ENCODE measurements at places on chromosomes 16 and 17.

GRCh38 chr17:79005063-79005861 lies 4.3 kb downstream of the CANT1 start:
- no peak for DNase-seq

DNA sequence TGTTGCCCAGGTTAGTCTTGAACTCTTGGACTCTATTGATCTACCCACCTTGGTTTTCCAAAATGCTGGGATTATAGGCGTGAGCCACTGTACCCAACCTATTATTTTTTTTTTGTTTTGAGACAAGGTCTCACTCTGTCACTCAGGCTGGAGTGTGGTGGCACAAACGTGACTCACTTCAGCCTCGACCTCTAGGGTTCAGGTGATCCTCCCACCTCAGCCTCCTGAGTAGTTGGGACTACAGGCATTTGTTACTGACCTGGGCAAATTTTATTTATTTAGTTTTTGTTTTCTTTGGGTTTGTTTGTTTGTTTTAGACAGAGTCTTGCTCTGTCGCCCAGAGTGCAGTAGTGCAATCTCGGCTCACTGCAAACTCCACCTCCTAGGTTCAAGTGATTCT lies 4.0 kb downstream of the SAT2 start:
- no peak for DNase-seq

- no peak for DNase-seq
Observed at GRCh38 chr17:21186399-21187187, 27.4 kb downstream of the TMEM11 start.

- no peak for DNase-seq
Observed at GRCh38 chr17:4449736-4450135, 16.0 kb downstream of the SPNS3 start.

GRCh38 chr16:4081047-4081446 lies 35.2 kb downstream of the ADCY9 start:
- DNase-seq, result no peak

DNA sequence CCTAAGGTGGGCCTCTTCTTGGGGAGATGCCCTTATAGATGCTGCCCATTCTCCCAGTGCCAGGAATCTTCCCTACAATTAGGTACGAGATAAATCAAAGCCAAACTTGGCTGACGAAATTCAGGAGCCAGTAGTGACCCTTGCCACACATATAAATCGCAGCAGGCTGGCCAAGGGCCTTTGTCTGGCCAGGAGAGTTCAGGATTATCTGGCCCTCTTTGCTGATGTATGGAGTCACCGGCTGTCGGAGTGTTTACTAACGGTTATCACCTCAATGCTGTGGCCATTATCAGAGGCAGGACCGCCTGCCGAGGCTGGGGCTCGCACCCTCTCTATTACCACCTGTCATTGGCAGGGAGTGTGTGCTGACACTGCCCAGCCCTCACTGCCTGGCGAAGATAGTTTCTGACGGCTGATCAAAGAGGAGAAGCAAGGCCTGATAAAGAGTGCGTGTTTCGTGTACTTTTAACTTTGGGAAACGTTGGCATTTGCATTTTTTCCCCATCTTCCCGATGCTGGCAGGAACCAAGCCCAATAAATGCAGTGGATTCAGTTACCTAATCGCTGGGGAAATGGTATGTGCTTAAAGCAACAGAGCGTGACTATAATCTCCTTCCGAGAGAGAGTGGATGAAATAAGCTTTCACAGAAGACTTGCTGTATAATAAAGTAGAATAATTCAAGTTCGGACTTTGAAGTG lies 32.8 kb upstream of the TBX2 start:
- no peak for DNase-seq

DNA sequence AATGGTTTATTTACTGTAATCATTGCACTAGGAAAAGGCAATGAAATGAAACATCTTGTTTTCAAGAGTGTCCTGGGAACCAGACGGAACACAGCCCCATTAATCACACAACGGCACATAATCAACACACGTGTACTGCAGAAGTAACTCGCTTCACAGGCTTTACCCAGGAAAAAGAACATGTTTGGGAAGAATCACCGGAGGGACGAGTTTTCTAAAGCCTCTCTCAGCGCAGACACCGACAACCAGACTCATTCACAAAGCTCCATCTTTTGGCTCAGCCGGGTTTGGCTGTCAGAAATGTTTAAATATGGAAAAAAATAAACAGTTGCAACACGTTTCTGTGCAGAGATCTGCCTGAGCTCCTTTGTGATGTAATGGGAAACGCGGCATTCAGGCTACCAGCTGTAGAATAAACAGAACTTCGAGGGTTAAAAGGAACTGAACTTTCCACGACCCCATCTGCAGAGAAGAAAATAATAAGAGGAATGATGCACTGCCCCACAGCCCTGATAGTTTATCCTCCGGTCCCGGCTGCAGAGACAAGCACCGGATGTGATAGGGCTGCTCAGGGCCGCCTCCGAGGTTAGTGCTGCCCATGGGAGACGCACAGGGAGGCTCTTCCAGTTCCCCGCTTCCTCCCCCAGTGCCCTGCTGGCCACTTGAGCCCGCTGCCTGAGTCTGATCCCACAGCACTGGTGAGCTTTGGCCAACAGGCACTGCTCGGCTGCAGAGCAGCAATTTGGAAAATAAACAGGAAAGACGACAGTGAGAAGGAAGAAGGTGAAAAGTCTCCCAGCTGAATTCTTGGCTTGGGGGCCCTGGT lies 119.8 kb downstream of the HIC1 start:
- DNase-seq, result peak; percentile 89

DNA sequence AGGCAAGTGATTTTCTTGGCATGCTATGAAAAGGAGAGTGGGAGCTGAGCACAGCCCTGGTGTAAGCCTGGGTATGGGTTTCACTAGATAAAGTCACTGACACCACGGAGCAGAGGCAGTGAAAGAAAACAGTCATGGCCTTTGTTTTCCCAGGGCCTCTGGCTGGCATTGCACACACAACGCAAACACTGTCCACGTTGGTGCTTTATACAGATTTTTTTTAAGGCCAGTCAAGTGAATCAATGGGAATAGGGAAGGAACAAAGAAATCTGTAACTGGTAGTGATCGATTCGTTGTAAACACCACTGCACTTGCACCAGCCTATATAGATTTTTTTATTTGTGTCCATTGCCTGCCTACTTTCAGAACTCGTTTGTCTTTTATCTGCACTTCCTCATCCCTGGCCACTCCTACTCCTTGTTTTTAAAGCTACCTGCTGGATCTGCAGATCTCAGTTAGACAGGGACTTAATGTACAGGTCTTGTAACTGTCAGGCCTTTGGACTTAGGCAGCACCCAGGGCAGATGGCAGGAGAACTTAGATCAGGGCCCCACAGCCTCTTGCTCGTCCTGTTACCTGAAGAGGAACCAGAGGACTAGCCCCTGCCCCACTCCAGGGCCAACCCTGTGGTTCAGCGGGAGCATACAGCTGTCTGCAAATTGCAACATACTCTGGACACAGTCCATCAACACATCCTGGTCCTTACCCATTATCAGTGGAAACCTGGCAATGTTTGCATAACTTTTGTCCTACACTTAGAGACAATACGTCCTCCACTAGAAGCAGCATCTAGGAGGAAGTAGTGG lies 10.6 kb upstream of the TMIGD1 start:
- DNase-seq, result no peak

GRCh38 chr17:1515640-1516387 lies 598 bp downstream of the INPP5K start:
- DNase-seq, result peak; percentile 76

DNA sequence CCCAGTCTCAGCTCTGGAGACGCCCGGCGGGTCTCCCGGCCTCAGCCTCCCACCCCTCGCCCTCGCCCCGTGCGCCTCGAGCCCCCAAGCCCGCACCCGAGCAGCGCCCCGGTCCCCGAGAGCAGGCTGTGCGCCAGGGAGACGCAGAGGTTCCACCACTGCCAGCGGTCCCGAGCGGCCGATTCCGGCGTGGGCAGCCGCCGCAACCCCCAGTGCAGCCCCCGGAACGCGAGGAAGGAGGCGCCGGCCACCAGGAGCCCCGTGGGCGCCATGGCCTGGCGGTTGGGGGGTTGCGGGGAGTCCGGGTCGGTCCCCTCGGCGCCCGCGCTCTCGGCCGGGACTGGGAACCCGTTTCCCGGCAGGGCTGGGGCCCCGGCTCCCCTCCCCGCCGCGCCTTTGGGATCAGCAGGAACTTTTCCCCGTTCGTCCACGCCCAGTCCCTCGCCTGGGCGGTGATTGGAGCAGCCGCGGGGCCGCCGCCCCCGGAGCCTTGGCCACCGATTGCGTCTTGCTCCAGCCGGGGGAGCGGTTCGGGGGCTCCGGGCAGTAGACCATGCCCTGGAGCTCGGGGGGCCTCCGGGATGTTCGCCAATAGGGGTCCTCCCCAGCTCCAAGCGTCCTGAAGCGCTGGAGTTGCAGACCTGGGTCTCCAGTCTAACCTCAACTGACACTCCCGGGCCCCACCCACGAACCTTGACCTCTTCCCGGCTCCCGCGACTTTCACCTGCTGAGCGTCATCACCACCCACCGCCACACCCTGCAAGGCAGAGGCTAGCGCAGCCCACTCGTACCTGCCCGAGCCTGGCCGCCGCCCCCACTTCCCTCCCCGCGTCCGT lies at the start of gene TLCD2:
Gene TLCD2 (minus strand): TSS at position 407 of the 836 bp plus-strand sequence. CDS start 135 bp downstream, at position 272.
- peak; percentile 81 for DNase-seq

- no peak for DNase-seq
Observed at GRCh38 chr17:57276621-57277020, 20.3 kb downstream of the MSI2 start.

- no peak for DNase-seq
Observed at GRCh38 chr16:66566051-66566901, at the start of gene CMTM1. Gene CMTM1, plus strand, starts transcription at chr16:66566439. Its CDS starts 75 bp downstream, at chr16:66566514.

- DNase-seq, result no peak
Observed at GRCh38 chr17:40846515-40847144, 20.4 kb downstream of the KRT12 start.

- peak; percentile 92 for DNase-seq
Observed at GRCh38 chr16:47644166-47644565, 183.0 kb downstream of the PHKB start.

DNA sequence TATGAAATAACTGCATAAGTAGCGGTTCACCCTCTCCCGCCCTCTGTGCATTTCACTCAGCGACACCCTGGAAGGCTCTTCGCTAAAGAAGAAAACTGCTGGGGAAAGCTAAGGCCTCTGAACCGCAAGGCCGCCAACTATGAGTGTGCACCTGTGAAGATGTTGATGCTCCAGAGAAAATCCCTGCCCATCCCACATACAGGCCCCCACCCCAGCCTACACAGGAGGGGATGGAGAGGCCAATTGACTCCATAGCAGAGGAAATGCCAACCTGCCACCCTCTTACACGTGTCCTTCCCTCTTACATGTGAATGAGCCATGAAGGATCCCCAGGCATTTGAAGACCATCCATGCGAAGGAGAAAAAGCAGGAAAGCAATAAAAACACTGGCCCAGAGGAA lies 104.8 kb downstream of the MGAT5B start:
- DNase-seq, result no peak

DNA sequence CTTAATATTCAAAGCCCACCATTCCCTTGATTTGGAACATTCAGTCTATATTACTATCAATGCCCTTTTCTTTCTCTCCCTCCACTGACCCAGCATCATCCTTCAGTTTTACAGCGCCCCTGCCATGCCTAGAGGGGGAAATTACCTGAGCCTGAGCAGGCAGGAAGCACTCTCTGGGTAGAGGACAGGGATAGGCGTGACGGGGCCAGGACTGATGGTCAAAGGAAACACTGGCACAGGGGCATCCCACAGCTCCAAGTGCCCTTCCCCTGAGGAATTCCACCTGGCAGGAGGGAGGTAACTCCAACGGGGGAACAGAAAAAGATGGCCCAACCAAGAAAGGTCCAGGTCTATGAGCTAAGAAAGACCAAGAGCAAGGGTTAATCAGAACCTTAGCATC lies 10.0 kb downstream of the CTC1 start:
- no peak for DNase-seq

GRCh38 chr17:78761789-78762406 lies 20.2 kb downstream of the CYTH1 start:
- DNase-seq, result no peak

- peak; percentile 16 for DNase-seq
Observed at GRCh38 chr17:59287452-59287851, 44.0 kb upstream of the YPEL2 start.

DNA sequence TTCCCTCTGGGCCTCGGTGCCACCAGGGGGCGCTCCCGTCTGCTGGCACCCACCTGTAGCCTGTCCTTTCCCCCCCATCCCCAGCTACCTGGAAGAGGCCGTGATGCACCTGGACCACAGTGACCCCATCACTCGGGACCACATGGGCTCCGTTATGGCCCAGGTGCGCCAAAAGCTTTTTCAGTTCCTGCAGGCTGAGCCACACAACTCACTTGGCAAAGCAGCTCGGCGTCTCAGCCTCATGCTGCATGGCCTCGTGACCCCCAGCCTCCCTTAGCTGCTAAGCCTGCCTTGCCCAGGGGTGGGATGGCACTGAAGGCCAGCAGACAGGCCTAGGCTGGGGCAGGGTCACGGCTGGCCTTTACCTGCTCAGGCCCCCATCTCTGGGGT lies 818 bp upstream of the NRN1L start:
- no peak for DNase-seq

GRCh38 chr16:154217-155030 lies 2.0 kb downstream of the HBZ start:
- DNase-seq, result peak; percentile 10

DNA sequence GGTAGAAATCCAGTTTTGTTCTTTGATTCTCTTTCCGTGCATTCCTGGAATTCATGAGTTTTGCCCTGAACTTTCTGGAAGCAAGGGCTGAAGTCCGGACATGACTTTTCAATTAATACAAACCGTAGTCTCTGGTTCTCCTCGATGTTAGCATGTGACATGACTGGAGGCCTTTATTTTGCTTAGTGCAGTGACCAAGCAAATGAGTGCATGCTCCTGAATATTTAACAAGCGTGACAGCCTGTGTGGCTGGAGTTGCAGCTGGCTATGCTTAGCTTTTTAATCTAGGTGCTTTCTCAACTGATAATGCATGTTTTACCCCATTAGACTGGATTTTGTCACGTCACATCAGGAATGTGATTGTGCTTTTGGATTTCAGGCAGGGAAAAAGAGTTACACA lies 302.1 kb downstream of the MAP2K6 start:
- peak; percentile 31 for DNase-seq

GRCh38 chr16:50305441-50306061 lies 39.2 kb downstream of the ADCY7 start:
- DNase-seq, result no peak
